ENCODE measurements at places on chromosomes 5 and 9.

DNA sequence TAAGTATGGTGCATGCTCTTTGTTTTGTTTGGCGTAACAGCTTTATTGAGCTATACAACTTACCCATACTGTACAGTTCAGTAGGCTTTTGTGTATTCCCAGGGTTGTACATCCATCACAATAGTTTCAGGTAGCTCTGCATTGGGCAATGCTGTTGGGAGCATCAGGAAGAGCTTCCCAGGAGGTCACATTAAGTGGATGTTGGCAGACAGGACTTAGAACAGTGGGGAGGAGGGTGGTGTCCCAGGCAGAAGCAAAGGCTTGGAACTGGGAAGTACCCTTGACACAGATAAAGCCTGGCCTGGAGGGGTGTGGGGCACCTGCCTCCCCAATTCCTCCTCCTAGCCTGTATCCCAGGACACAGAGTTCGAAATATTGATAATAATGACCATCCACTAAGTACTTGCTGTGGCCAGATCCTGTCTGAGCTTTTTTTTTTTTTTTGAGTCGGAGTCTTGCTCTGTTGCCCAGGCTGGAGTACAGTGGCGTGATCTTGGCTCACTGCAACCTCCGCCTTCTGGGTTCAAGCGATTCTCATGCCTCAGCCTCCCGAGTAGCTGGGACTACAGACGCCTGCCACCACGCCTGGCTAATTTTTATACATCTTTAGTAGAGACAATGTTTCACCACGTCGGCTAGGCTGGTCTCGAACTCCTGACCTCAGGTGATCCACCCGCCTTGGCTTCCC, 1.3 kb downstream of the BBLN start:
- DNase-seq, result no peak

- DNase-seq, result no peak
Measured at GRCh38 chr9:21883642-21884041, 81.2 kb downstream of the MTAP start.

- no peak for DNase-seq
Measured at GRCh38 chr5:43150075-43150474, 29.4 kb downstream of the ZNF131 start.

DNA sequence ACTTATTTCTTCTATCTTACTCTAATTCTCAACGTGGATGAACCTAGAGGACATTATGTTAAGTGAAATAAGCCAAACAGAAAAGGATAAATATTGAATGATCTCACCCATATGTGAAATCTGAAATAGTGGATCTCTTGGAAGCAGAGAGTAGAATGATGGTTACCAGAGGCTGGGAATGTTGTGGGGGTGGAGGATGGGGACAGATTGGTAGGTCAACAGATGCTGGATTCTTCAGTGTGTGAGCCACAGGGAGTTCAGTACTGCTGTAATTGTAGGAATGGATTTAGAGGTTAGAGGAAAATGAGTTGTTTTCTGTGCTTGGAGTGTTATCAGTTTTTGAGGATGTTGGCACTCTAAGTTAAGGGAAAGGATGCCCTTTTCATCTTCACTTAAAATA, 190.6 kb downstream of the FBXL7 start:
- no peak for DNase-seq

DNA sequence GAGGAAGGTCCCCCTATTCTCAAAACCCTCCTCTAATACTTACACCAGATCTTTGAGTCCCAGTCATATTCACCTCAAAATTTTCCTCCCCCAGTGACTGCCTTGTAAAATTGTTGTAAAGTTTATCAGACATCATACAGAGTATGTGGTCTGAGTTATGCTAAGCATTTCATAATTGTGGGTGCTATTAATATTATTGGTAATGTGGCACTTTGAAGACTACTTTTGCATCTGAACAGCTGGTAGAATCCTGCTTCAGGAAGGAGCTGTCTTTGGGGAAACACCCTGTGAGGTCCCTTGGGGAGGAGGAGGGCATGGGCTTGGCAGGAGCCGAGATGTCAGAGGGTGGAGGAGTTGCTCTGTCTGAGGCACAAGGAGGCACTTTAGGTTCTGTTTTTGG, 164.9 kb upstream of the ZNF618 start:
- no peak for DNase-seq

DNA sequence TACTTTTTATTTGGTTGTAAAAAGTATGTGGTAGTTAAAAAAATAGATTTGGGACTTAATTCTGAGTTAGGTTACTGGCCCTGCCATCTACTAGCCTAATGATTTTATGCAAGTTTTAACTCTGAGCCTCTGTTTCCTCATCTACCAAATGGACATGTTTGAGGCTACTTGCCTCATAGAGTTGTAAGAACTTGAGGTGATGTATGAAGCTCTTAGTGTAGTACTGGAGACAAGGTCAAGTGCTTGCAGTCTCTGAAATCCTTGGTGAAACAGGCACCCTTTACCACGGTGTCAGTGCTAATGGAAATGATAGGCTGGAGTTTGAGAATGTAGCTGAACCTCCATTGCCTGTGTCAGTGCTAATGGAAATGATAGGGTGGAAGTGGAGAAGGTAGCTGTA, 15.3 kb downstream of the GPR107 start:
- DNase-seq, result no peak

GRCh38 chr5:127673117-127673800, 24.4 kb downstream of the CTXN3 start:
- DNase-seq, result no peak

GRCh38 chr9:20363233-20363632, 259.1 kb downstream of the MLLT3 start:
- no peak for DNase-seq

DNA sequence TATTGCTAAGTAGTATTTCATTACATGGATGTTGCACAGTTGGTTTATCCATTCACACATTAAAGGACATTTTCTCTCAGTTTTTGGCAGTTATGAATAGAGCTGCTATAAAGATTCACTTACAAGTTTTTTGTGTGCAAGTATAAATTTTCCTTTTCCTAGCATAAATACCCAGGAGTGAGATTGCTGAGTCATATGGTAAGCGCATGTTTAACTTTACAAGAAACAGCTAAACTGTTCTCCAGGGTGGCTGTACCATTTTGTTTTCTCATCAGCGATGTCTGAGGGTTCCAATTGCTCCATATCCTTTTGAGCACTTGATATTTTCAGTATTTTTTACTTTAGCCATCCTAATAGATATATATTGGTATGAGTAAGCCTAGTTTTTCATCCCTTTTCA, 16.4 kb upstream of the ABCA1 start:
- DNase-seq, result no peak

GRCh38 chr5:134420343-134420742, 8.7 kb upstream of the CDKN2AIPNL start:
- DNase-seq, result no peak

GRCh38 chr9:77991191-77991590, 40.4 kb downstream of the GNAQ start:
- no peak for DNase-seq

DNA sequence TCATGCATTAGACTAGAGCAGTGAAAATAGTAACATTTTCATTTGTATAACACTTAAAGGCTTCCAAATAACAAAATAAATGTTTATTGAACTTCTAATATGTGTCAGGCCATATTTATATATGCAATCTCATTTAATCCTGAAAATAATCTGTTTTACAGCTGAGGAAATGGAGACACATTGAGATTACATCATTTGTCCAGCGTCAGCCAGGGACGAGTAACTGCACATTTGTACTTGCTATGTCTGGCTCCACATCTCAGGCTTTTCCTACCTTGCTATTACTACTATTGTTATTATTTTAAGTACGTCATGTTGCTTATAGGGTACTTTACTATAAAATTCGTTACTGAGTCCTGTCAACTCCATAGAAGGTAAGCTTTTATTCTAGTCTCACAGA, 3.8 kb upstream of the C9 start:
- no peak for DNase-seq

DNA sequence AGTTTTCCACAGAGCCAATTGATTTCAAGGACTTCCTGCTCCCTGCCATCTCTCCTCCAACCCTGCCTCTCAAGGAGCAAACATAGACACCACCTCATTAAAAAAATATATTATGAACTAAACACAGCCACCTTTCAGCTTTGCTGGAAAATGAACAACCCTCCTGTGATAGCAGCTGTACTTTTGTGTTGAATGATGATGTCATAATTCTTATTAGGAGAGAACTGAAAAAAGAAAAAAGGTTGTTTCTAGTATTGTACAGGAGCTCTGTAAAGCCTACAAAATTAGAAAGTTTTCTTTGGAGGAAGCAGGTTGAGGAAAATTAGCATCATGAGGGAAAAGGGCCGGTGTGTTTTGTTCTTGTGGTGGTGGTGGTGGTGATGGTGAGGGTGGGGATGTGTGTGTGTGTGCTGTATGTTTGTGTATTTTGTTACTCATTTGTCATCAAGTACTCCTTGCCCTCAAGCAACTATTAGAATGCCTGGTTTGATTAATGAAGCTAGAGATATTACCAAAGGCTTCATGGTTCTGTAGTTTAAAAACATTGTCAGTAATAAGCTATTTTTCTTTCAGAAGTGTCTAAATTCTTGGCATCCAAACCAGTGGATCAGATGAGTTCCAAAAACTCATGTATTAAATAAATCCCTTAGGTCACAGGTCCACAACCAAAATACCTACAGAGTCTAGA, 405.9 kb downstream of the TLE4 start:
- no peak for DNase-seq

GRCh38 chr5:150299571-150300327, 3.0 kb downstream of the ARSI start:
- DNase-seq, result no peak

DNA sequence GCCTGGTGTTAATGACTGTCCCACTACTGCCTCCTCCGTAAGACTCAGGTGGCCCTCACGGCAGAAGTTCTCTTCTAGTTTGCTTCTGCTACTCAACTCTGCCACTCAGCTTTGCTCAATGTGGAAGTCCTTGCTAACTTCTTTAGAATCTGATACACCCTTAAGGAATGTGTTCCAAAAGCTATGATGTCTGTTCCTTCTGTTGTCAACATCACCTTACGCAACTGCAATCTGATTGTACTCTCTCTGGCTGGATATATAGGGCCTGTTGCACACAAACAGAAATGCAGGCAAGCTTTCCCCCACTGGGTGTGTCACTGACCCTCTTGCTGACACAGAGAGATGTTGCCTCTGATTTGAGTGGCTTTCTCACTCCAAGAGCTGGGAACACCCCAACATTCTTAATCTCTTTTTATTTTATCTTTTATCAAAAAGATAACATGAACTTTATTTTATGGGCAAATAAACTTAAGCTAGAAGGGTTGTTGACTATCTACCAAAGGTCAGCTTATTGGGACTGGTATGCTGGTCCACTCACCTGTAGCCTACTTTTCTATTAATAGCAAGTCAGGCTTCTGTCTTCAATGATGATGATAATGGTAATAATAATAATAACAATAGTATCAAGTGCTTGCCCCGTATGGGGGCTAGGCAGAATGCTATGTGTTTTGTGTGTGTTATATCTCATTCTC, 25.2 kb downstream of the TMEM252 start:
- DNase-seq, result no peak

- DNase-seq, result no peak
Measured at GRCh38 chr5:143826951-143827444, 15.0 kb downstream of the HMHB1 start.

DNA sequence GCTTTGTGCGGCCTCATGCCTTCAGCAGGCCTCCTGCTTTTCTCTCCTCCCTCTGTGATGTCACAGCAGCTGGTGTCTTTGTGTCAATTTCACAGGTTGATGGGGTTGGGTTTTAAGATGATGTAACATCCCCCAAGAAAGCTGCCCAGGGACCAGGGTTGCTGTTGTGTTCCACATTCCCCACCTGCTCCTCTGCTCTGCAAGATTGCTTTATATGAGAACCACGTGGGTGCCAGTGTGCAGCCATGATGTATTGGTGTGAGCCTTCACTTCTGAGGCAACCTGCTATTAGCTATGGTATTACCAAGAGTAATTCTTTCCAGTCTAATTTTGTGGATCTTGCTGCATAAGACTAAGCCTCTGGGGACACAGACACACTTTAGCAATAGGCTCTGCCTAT, 213.0 kb upstream of the ADAMTS16 start:
- no peak for DNase-seq

GRCh38 chr9:127580366-127580765, 31.7 kb upstream of the STXBP1 start:
- DNase-seq, result peak; percentile 74

GRCh38 chr9:129309041-129309430, 131.0 kb upstream of the IER5L start:
- peak; percentile 16 for DNase-seq

GRCh38 chr9:101191723-101192122, 163.2 kb downstream of the PLPPR1 start:
- no peak for DNase-seq

- DNase-seq, result no peak
Measured at GRCh38 chr5:112338681-112339337, 80.3 kb downstream of the EPB41L4A start.

- no peak for DNase-seq
Measured at GRCh38 chr5:178667101-178667500, 40.3 kb upstream of the CLK4 start.

- DNase-seq, result no peak
Measured at GRCh38 chr9:133789778-133790177, 51.6 kb upstream of the SARDH start.

DNA sequence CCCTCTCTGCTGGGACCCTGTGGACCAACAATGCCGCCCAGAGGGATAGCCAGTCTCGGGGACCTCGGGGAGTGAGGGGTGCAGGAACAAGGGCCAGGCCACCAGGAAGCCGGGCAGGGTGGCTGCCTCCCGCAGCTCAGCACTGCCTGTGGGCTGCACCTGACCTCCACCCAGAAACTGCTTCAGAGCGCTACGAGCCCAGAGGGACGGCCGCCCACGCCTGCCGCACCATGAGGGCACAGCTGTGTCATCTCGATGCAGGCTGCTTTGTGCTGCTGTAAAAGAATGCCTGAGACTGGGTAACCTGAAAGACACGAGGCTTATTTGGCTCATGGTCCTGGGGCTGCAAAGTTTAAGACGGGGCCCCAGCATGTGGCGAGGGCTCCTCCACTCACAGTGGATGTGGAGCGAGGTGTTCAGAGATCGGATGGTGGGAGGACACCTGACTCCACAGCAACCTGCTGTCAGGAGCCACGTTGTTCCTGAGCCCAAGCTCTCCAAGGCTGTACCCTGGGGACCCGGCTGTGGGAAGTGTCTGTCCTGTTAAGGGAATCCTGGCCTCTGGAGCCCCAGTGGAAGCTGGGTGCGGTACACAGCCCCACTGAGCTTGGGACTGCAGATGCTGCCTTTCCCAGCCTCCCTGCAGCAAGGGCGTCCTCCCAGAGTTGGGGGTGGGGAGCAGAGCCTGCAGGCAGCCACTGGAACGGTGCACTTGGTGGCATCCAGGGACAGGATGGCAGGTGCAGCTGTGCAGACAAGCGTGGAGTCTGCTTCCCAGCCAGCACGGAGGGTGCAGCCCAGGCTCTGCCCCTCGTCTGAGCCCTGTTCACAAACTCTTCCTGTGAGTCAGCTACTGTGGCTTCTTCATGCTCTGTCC, 11.8 kb upstream of the ZDHHC11 start:
- no peak for DNase-seq

GRCh38 chr5:54301220-54301619, 9.2 kb downstream of the ARL15 start:
- DNase-seq, result no peak

DNA sequence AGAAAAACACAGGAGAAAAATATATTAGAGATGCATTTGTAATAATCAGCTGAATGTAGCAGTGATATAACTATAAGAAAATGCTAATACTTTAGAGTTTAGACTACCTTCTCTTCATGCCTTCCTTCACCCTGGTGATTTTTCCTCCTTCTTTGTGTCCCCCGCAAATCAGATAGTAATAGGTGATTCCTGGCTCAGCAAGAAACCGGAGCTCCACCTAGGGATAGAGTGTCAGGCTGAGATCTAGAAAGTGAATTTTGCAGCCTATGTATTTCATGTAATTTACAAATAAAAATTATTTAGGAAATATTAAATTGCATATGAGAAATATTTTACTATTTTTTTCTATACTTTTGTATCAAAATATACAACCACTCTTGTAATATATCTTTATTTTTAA, 109.8 kb upstream of the ST8SIA4 start:
- no peak for DNase-seq

Measured in lower lobe of right lung (tissue), 2 donors.